Stimulated activated CD4-positive, alpha-beta T cell treated with anti-CD3 and anti-CD28 coated beads, TNF-alpha, amount 100 ng/mL, for 1 hour (primary cell): ENCODE measurements at places on chromosomes 12 and 14.

GRCh38 chr12:129807136-129807535 is 96.7 kb downstream of the TMEM132D start:
- DNase-seq = no peak

GRCh38 chr12:117387832-117388231 is 26.4 kb upstream of the NOS1 start:
- DNase-seq = no peak

GRCh38 chr14:75344411-75344810 is 65.8 kb downstream of the FOS start:
- DNase-seq = no peak

GRCh38 chr12:69071091-69071370 is 138.1 kb upstream of the CPM start:
- DNase-seq = no peak

DNA sequence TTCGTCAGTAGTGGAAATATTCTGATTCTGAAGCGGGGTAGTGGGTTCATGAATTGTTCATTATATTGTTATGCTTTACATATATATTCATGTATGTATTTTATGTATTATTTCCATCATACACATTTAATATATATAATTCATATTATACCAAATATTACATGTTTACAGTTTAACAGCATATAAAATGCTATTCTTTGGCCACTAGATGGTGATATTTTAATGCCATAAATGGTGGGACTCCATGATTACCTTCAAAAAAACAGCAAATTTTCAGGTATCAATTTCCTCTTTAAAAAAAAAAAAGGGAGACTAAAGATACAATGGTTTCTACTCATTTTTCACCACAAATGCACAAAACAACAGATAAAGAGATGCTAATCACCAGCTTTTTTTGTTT is 41.0 kb downstream of the BDKRB1 start:
- no peak for DNase-seq

- DNase-seq = no peak
Observed at GRCh38 chr12:50928392-50928791, 24.0 kb upstream of the HIGD1C start.

DNA sequence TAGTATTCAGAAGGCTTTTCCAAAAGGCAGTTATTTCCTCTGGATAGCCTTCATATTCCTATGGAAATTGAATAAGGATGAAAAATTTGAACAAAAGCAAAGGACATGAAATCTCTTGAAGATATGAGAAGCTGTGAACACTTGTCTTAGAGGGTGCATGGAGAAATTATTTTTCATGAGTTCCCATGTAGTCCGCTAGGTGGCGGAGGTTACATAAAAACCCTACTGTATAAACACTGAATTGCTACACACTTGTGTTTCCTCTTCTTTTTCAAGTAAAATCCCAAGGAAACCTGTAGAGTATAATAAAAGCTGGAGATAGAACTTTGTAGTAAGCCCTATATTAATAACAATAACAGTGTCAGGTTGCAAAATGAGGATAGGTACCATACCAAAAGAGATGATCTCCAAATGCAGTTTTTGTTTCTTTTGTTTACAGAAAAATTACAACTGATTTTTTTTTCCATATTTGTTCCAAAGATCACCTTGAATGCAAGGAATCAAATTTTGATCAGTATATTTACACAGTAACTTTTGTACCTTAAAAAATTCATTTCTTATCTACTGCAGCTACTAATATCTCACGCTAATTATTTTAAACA is 37.8 kb upstream of the OR4E1 start:
- DNase-seq = no peak

GRCh38 chr14:29927376-29928116 is at the start of gene PRKD1:
PRKD1 (minus strand) TSS chr14:29927847.
- DNase-seq = no peak

DNA sequence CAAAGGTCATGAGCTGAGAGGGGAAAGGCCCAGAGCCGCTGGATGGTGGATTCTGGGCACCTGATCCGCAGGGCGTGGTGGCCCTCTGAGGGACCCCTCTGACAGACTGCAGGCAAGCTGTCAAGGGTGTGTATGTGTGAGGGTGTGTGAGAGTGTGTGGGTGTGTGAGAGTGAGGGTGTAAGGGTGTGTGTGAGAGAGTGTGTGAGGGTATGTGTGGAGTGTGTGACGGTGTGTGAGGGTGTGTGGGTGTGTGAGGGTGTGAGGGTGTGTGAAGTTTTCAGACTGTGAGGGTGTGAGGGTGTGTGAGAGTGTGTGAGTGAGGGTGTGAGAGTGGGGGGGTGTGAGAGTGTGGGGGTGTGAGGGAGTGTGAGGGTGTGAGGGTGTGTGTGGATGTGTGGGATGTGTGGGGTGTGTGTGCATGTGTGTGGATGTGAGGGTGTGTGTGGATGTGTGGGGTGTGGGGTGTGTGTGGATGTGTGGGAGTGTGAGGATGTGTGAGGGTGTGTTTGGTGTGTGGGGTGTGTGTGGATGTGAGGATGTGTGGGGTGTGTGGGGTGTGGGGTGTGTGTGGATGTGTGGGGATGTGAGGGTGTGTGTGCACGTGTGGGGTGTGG is 156.7 kb downstream of the TMEM121 start:
- DNase-seq = no peak

DNA sequence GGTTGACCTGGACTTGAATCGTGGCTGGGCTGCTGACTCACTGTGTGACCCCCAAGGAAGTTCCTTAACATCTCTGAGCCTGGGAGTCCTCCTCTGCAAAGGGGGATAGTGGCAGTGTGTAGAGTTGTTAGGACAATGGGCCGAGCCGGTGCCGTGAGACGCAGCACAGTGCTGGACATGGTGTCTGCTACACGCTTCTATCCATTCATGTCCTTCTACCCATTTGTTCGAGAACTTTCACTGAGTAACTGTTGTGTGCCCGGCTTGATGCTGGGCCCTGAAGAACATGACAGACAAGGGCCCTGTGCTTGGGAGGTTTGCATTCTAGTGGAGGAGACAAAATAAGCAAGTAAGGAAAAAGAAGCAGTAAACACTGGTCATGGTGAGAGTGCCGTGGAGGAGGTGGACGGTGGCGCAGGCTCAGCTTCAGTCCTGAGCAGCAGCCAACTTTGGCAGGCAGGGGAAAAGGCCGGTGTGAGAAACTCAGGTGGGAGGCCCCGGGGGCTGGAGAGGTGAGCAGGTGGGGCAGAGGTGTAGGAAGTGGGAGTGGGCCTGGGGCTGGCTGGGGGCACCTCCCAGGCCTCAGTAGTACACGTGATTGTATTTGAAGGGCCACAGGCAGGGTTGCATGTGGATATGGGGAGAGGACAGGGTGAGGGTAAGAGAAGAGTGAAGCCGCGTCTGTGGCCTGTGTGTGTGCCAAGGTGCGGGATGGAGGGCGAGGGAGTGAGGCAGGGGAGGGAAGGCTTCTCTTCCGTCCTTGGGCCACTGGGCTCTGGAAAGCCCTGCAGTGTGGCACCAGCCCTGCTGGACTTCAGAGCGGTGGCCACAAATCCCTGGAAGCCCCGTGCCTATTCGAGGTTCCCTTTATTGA is 13.8 kb downstream of the VASH1 start:
- no peak for DNase-seq

GRCh38 chr12:105567061-105567460 is 236.6 kb downstream of the C12orf75 start:
- DNase-seq = no peak

DNA sequence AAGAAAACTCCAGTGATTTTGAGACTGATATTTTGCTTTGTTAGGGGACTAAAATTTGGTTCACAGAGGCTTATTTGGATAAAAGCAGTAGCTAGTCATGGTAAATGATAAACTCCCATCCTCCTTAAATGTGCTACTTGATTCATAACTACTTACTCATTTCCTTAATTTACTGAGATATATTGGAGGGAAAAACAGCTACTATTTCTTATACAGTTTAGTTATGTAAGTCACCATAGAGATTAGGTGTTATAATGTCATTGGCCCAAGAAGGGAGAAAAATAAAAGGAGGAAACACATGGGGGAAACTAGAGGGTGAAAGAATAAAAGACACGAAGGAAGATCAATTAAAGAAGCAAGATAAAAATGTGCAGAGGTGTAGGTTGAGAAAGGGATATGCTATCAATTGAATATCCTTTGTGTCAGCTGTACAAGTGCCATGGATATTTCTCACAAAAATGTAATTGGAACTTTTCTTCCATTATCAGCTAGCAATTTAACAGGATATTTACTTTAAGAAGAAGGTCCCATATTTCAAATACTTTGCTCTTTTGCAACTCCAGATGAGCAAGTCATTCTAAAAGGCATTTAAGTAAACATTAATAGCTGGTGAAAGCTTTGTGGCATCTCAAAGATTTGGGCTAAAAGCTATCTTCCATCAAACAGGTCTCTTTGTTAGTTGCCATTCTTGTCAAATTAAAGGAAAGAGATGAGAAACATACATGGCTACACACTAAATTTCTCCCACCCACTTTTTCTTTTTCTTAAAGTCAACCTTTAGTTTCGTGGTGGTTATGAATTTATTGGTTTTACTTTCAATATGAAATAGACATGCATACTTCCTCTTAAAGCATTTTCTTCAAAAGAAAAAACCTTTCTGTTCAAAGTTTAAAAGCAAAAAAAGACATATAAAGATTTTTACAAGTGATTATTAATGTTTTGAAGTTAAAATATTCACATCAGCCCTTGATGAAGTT is 439.5 kb downstream of the CCER1 start:
- no peak for DNase-seq
